ENCODE measurements at places on chromosomes 2 and 18. TPM values are rescaled to one million over a fixed set of nuclear protein-coding genes. Genes with fewer than 3 reads are reported as not detected.

LRRTM1 gene
- 0.16 TPM for total RNA-seq

MYCN gene
- total RNA-seq, result not detected

CD28 gene
- 0.68 TPM for total RNA-seq

CPS1 gene
- not detected for total RNA-seq

- peak; percentile 23 for DNase-seq
Measured at GRCh38 chr2:6780765-6781274, 84.9 kb downstream of the CMPK2 start.

DNA sequence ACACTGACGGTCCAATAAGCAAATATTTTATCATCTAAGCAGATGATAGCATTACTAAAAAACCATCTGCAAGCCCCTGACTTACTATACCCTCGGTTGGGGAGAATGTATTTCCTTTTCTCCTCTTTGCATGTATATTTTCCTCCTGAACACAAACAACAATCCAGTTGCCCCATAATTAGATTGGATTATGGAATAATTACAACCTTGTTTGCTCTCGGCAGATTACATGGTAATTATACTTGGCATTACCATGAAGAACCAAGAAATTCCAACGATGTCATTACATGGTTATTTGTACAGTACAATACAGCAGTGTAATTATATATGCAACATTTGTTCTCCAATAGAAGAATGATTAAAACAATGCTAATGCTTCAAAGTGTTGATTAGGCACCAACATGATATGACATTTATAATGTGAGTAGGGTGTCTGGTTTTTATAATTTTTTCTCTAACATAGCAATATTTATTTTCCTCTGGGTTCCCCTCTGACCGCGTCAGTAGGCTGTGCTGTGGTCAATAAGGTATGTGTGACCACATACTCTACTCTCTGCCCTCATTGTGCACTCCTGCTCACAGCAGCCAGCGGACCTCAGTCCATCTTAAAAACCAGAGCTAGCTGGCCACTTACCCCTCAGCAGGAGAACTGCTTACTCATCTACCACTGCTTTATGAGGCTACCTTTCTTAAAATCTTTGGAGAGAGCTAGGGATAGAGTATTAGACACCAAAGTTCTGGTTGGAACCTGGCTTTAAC lies 176.1 kb downstream of the INSIG2 start:
- no peak for DNase-seq

- DNase-seq, result no peak
Measured at GRCh38 chr2:42361728-42362283, 789 bp upstream of the COX7A2L start.

GRCh38 chr2:179313057-179313456 lies 48.4 kb upstream of the SESTD1 start:
- DNase-seq, result no peak

DNA sequence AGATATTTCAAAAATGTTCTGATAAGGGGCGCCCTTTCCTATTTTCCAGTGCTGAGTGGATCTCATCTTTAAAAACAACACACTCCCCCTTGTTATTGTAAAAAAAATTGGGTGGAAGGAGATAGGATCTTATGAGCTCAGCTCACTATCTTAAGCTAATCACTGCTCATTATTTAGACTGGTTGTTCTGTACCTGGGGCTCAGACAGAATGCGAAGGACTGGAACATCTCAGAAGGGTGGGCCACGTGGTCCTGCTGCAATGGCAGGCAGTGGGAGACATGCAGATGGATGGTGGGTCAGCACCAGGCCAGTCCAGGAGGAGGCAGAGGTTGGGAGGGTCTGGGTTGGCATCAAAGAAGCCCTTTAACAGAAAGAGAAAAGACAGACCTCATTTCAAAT lies 48.3 kb upstream of the GPR155 start:
- DNase-seq, result no peak

Measured in transverse colon (tissue), 4 donors.